ENCODE measurements at places on chromosomes 1 and 21.
A peak's percentile ranks its signal among the peaks of the same experiment; 100 is the strongest.

GRCh38 chr1:8684590-8684989, 132.8 kb downstream of the RERE start:
- DNase-seq: no peak

- DNase-seq: no peak
These were observed 1.2 kb upstream of the LPGAT1 start for GRCh38 chr1:211831558-211832323.

- DNase-seq: no peak
These were observed 24.2 kb upstream of the PHTF1 start for GRCh38 chr1:113783254-113784103.

- DNase-seq: no peak
These were observed 30.8 kb upstream of the EPS8L3 start for GRCh38 chr1:109794319-109795132.

GRCh38 chr1:29309075-29309474, 72.8 kb downstream of the PTPRU start:
- no peak for DNase-seq

GRCh38 chr1:183881387-183882131, 76.6 kb downstream of the RGL1 start:
- DNase-seq: no peak

DNA sequence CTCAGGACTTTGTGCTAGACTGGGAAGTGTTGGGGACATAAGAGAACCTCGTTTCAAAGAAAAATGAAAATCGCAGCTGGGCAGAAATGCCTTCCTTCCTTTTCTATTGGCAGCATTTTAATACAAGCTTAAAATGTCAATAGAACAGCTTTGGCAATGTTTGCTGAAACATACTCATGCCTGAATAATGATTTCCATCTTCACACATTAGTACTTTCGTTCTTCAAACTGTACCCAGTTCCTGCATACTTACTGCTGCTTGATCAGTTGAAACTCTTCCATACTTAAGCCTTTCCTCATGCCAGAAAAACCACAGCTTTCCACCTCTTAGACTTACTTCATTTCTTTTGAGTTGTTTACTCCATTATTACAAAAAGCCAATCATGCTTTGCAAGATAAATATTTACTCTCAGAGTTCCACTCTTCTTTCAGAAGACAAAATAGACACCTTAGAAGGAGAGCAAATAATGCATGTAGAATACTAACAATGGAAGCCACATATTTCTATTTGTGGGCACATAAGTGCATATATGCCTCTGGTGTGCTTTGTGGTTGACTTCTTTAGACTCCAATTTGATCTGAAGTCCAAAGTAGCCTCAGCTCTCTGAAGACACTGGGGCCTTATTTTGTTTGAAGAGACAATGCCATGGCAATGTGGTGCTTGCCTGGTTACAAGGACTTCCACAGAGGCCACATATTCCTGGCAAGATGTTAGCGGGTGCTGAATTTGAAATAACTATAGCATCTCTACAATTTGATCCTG, 22.7 kb upstream of the CD55 start:
- DNase-seq: no peak

DNA sequence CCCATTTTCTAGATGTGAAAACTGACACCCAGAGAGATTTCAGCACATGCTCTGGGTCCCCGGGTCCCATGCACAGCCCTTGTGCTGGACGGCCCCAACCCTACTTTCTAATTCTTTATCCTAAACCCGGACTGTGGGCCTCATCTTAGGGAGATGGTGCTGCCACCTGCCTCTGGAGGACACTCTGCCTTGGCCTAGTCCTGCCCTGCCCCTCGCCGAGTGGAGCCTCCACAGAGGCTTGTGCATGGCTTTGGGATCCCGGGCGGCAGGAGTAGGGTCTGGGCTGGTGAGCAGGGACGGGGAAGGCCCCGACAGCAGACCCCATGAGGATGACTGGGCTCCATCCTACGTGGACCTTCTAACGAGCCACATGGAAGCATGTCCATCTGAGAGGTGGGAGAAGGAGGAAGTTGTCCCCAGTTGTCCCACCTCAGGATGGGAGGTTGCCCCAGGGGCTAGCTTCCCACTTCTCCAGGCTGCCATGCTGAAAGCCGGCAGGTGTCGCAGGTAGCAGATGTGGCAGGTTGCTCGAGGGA, 12.4 kb downstream of the MX2 start:
- no peak for DNase-seq

DNA sequence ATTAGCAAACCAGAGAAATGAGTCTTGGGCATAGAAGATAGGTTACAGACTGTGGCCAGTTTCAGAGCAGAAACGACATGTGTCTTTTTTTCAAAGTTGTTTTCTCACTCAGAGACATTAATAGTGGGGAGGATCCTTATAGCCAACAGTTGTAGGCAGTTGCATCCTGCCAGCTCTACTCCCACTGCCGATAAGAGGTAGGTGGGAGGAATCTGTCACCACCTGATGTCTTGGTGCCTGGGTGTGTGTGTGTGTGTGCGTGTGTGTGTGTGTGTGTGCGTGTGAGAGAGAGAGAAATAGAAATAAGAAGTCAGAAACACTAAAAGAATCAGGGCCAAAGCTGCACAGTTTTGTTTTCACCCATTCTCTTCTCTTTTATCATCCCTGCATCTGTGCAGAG, 219.5 kb downstream of the ZP4 start:
- DNase-seq: no peak

DNA sequence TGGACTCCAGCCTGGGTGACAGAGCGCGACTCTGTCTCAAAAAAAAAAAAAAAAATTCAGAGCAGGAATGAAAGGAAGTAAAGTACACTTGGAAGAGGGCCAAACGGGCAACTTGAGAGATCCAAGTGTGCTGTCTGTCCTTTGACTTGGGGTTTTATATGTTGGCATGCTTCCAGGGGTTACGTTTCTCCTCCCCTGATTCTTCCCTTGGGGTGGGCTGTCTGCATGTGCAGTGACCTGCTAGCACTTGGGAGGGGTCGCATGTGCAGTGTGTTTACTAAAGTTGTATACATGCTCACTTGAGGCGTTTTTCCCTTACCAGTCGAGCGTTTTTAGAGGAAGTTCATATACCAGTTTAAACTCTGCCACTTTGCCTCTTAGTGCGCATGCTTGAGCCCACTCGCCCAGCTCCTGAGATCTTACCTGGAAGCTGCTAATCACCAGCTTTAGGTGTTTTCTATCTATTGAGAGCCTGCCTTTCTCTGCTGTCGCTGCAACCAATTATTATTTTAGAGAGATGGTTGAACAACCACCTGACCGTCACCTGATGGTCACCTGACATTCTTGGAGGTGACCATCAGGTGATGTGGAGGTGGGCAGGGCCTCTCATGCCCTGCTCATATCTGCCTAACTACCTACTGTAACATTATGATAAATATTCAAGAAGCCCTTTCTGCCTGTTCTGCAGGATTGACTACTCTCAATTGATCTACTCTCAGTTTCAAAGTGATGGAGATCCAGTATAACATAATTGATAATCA, 140.1 kb downstream of the MACF1 start:
- DNase-seq: no peak

DNA sequence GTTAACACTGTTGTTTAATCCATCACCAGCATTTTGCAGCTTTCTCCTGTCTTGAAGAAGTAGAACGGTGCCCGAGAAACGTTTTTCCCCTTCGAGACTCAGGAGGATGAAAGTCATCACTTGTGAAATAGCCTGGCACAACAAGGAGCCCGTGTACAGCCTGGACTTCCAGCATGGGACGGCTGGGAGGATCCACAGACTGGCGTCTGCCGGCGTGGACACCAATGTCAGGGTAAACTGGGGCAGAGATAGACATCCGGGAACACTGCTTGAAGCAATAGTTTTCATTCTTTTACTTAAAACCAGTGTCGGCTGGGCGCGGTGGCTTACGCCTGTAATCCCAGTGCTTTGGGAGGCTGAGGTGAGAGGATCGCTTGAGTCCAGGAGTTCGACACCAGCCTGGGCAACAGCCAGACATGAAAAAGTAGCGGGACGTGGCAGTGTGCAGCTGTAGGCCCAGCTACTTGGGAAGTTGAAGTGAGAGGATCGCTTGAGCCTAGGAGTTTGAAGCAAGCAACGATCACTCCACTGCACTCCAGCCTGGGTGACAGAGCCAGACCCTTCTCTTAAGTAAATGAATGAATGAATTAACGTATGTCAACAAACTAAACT, 945 bp downstream of the CHAF1B start:
- no peak for DNase-seq

GRCh38 chr1:57729181-57729580, 305.3 kb upstream of the DAB1 start:
- DNase-seq: no peak

DNA sequence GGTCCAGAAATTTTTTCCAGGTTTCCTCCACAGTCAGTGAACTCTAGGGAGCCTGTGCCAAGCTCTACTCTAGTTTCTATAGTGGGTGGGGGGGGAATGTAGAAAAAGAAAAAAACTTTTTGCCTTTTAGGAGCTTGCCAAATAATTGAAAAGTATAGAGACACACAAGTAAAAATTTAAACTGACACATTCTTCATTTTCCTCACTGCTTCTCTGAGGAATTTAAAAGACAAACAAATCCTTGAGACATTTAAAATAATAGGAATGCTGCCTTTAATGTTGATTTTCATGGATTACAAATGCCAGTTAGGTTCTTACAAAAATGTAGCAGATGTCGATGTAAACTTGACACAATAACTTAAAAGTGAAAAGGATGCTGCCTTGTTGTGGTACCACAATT, 241.9 kb downstream of the DNM3 start:
- DNase-seq: no peak

GRCh38 chr1:8313231-8313630, 4.7 kb upstream of the SLC45A1 start:
- no peak for DNase-seq

- no peak for DNase-seq
These were observed 9.6 kb upstream of the SLC6A9 start for GRCh38 chr1:44040846-44041245.

GRCh38 chr1:223031733-223032601, 111.1 kb downstream of the TLR5 start:
- DNase-seq: no peak

DNA sequence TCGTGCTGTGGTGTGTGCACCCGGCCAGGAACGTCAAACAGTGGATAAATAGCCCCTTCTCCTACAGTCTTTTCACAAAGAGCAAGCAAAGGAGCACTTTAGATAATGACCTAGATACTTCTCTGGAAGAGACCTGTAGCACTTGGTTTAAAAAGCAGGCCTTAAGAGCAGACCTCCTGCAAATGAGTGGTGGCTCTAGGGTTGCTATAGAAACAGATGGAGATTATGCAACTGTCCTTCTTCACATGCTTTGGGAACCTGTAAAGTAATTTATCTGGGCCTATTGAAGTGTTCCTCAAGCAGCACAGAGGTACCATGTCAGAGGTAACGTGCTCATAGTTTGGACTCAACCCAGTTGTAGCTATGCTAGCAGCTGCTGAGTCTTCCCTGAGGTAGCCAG, 208.2 kb upstream of the KIAA0040 start:
- no peak for DNase-seq

- no peak for DNase-seq
These were observed 45.7 kb downstream of the RNF11 start for GRCh38 chr1:51281807-51282206.

DNA sequence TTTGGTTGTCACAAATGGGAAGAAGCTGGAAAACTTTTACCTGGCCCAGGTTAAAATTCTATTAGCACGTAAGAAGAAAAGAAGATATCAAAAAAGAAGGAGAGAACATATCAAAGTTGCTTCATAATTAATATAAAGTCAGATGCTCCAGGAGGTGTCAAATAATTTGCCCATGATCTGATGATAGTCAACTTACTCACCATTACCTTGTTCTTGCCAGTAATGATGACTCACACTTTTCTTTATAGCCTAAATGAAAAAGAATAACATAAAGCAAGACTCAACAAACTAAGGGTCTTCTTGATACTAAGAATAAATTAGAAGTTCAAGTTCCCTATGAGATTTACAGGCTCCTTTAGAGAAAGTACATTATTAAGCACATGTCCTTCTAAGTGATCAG, 580.4 kb downstream of the TTLL7 start:
- DNase-seq: no peak

DNA sequence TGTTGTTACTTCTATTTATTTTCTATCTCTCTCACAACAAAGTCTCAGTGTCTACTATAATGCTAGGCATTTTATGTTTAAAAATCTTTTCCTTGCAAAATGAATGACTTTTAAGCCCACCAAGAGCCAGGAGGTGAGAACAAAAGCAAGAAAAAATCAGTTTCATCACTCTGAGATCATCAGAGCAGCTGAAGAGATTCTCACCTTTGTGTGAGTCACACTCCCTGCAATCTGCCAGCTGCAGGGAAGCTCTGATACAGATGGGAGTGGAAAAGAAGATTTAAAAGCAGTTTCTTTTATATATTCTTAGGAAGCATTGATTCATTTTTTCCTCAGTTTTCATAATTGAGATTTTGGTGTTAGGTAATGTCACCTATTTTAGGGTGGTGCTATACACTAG, 107.6 kb downstream of the LHX9 start:
- DNase-seq: no peak

- no peak for DNase-seq
These were observed 19.5 kb upstream of the SUCO start for GRCh38 chr1:172513479-172513878.

GRCh38 chr1:193113992-193114332, 7.9 kb upstream of the CDC73 start:
- DNase-seq: no peak

GRCh38 chr1:177021687-177022086, 142.8 kb downstream of the ASTN1 start:
- DNase-seq: no peak

GRCh38 chr1:55898181-55898580, 681.2 kb downstream of the PLPP3 start:
- no peak for DNase-seq

- DNase-seq: no peak
These were observed 68.2 kb upstream of the C1orf87 start for GRCh38 chr1:60141743-60142142.

DNA sequence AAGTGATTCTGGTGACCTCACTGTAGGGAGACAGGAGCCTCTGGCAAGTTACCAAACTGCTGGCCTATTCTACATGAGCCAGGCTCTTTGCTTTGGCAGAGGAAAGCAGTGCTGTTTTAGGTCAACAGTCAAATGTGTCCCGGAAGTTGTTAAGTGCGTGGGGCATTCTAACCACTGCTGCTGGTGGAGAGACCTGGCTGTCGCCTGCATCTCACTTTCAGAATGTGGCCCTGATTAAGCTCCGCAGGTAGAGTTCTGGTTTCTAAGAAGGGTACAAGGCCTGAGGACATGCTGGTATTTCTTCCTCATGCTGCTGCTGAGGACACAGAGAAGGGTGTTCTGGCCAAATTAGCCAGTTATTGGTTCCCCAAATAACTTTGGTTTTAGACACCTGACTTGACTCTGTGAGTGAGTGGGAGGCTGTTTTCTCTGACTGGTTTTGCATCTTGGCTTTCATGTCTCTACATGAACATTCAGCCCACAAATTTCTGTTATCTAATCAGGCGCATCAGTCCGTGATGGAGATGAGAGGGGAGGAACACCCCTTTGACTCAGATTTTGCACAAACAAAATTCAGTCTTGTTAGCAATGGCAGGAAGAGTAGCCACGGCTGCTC, 120.8 kb downstream of the LMO4 start:
- no peak for DNase-seq

- no peak for DNase-seq
These were observed 905 bp downstream of the BTBD19 start for GRCh38 chr1:44808938-44809917.

- peak; percentile 3 for DNase-seq
These were observed 445.7 kb downstream of the AMY1C start for GRCh38 chr1:104195395-104195794.

GRCh38 chr1:92907949-92908684, 53.1 kb downstream of the DIPK1A start:
- DNase-seq: peak; percentile 8

All from SW 1271 (cell line).